SJSA1 (cell line): ENCODE measurements at places on chromosomes 13 and 19. TPM values are rescaled to one million over a fixed set of nuclear protein-coding genes. Genes with fewer than 3 reads are reported as not detected.

DNA sequence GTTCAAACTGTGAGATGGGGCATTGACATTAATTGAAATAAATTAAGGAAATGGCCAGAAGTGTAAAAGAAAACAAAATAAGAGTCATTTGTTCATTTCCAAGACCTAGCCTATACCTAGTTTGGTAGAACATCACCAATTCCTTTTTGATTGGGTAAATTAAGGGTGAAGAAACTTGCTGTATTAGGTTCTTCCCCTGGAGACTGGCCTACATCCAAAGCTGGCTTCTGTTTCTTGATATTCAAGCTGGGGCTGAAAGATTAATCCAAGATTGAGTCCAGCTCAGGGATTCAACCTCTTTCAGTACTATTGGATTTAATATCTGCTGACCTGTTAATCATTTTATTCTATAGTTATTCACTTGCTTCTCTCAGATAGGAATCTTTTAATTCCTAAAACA is 183.2 kb downstream of the GPC6 start:
- no peak for DNase-seq

DNA sequence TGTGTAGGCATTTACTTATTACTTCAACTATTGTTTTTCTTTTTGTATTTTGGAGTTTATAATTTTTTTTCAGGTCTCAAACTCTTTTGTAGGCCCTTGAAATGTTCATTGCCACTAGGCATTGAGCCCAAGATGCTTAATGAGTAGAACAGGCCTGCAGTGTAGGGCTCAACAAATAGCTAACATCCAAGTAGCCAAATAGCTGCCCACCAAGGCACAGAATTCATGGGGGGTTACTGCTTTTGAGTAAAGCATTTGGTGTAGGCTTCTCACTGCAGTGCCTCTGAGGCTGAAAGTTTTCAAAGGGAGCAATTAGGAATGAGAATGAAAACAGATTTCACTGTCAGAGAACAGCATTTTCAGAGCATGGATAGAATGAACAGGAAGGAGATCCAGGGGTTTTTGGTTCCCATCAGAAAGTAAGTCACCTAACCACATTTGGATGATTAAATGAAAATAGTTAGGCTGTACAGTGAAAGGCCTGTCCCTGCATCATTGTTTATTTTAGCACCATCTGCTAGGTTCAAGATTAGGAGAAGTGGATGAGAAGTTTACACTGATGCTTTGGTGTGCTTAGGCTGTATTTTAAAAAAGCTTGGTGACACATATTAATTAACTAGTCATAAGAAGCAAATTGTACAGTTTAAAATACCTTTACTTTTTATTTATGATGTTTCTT is 61.0 kb downstream of the EDNRB start:
- no peak for DNase-seq

DNA sequence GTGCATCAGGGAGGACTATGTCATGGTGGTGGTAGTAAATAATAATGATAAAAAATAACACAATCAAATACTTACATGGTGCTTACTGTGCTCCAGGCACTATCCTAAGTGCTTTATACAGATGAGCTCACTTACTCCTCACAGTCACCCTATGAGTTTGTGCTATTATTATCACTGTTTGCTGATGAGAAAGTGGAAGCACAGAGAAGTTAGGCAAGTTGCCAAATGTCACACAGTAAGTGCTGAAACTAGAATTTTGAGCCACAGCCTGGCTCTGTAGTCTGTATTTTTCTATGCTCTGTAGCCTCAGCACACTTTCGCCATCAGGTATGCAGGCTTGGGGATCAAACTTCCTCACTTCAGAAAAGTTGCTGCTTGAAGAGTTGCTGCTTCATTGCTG is 46.6 kb downstream of the HTR2A start:
- no peak for DNase-seq

- DNase-seq, result no peak
Measured at GRCh38 chr13:75485286-75486062, 3.5 kb upstream of the TBC1D4 start.

The GNG8 gene
- total RNA-seq, result not detected in 2 replicates
